Myometrial cell (primary cell): ENCODE measurements at places on chromosomes 3 and 15. TPM values are rescaled to one million over a fixed set of nuclear protein-coding genes. Genes with fewer than 3 reads are reported as not detected.

Gene GP9
- not detected in 2 replicates for total RNA-seq

Gene OCA2
- not detected in 2 replicates for total RNA-seq

Gene ALPK3
- under 0.01 and 0.29 TPM in 2 replicates for total RNA-seq

Gene PPP4R2
- total RNA-seq, result 25.4 and 38.8 TPM in 2 replicates

Gene BFSP2
- total RNA-seq, result not detected in 2 replicates

Gene PLA1A
- total RNA-seq, result 0.18 TPM in 1 of 2 replicates, not detected in the other

Gene STRIT1
- total RNA-seq, result not detected in 2 replicates
